ENCODE measurements at places on chromosomes 7 and 10.

- DNase-seq = no peak
Observed at GRCh38 chr10:44478876-44479705, 94.2 kb upstream of the CXCL12 start.

GRCh38 chr10:88243836-88244730, 339.0 kb downstream of the RNLS start:
- DNase-seq = no peak

- no peak for DNase-seq
Observed at GRCh38 chr7:153430931-153431330, 621.3 kb upstream of the DPP6 start.

- no peak for DNase-seq
Observed at GRCh38 chr7:4406288-4407058, 275.6 kb upstream of the FOXK1 start.

GRCh38 chr10:121627876-121628581, 29.8 kb upstream of the FGFR2 start:
- no peak for DNase-seq

DNA sequence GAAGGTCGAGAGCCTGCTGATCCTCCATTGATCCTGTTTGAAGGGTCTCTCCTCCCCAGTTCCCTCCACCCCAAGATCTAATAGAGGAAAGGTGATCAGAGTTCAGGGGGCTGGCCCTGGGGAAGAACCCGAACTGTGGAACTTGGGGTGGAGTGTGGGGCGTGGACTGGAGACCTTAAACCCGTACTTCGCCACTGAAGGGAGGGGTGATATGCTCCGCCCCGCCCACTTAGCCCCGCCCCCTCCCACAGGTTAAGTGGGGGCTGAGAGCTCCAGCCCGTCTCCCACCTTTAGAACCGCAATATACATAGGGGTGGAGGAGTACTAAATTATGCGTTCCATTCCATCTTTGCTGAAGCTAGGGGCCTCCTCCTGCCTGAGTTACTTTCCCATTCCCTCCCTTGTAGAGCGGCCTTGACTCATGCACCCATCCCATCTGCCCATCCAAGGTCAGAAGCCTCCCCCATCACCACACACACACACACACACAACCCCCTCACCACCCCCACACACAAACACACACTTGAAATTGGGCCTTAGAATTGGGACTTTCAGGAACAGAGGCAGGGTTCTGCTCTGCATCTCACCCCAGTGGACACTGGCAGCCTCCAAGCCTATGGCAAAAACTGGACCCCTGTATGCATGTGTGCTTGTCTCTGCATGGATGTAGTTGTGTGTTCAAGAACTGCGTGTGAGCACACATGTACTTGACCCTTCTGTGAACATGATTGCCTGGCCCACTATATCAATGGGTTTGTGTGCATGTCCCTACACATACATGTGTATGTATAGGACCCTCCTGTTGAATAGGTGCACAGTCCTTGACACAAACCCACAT, 991 bp downstream of the SEMA4G start:
- DNase-seq = no peak

DNA sequence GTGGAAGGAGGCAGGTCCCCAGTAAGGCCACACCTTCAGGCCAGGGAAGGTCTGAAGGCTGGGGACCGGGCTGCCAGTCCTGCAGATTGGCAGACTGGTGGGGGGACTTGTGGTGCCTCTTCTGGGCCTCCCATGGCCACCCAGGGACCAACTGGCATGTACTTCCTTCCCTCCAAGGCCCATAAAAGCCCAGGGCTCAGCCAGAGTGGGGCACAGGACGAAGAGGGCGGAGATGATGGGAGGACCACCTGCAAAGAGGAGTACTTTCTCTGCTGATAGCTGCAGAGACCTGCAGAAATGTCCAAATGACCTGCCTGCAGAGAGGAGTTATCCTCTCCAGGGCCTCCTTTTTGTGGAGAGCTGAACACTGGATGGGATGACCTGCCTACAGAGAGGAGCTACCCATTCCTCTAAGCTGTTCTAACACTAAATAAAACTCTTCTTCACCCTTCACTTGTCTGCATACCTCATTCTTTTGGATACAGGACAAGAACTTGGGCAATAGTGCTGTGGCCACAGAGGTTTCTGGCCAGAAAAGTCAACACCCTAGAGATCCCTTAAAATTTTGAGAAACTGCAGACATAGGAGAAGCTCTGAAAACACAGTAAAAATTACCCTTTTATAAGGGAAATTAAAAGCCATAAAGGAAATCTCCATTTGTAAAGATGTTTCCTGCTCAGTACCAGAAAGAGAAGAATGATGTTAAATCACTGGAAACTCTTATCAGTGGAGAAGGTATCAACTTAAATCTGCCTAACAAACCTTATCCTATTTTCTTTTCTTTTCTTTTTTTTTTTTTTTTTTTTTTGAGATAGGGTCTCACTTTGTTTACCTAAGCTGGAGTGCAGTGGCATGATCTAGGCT, 20.7 kb upstream of the PRF1 start:
- no peak for DNase-seq

DNA sequence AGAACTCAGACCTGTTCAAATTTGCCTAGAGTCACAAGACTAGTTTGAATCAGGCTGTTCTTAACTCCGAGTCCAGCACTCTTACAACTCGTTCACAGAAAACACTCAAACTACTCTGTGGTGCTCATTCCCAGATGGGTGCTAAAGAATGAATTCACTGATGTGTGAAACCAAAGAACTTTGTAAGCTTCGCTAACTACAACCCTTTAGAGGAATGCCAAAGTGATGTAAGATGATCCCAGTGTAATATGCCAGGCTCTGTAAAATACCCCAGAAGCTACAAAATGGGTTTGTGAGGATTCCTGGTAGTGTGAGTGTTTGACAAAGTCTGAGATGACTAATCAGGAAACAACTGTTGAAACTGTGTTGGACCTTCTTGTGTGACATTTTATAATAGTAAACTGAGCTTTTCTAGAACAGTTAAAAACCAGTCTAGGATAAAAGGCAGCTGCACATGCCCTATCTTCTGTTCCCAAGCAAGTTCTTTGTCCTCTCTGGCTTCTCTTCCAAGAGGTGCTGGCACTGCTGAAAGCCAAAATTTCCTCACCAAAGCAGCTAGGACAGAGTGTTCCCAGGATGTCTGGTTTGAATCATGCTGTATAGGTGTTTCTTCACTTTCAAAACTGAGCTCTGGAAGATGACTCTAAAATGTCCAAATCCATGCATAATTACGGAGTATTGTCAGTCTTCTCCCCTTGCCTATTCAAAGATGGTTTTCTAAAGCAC, 527.6 kb downstream of the SORCS1 start:
- DNase-seq = no peak

GRCh38 chr7:30826181-30826580, 55.0 kb downstream of the MINDY4 start:
- no peak for DNase-seq

DNA sequence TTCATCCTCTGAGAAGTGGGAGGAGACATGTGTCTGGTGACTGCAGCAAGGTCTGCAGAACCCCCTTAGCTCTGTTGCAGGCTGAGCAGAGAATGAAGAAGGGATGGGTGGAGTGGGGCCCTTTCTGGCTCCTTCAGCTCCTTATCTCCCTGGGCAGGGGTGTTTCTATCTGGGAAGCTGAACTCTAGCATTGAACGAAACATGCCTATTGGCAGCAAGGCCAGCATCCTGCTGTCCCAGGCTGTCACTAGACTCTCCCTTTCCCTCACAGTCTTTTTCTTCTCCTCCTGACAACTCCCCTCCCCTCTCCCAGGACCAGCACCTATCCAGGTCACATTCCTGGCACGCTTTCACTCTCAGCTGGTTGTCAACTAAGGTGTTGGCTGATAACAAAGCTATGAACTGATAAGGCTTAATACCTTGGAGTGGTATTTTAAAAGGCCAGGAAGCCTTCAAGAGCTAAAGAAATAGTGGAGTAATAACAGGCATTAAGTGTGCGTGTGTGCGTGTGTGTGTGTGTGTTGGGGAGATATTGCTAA, 128.8 kb upstream of the FZD8 start:
- DNase-seq = no peak

- DNase-seq = no peak
Observed at GRCh38 chr7:20316706-20317105, 14.0 kb upstream of the ITGB8 start.

GRCh38 chr10:126210051-126210651, 178.1 kb downstream of the ADAM12 start:
- no peak for DNase-seq

DNA sequence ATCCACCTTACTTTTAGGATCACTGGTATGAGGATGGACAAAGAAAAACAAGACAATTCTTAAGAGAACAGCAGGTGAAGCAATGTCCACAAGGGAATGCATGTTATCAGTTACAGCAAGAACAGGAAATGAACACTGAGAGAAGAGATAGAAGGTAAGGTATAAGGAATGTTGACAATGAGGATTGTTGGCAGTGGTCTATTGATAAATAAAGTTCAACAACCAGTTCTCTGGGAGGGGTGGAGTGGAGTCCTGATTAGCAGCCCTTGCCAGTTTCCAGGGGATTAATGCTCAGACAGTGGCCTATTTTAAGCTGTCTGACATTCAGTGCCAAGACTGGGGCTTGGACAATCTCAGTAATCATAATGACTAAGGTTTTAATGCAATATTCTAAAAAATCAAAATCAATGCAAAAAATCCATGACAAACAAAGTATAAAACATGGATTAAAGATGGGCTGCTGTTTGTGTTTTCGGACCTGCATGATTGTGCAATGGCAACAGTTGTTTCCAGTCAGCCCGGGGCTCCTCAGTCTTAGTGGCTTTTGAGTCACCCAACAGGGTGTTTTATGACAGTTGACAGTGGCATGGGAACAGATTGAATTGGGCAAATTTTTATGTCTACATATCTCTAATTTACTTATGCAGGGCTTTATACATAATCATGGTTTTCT, 13.8 kb upstream of the AKR1B1 start:
- no peak for DNase-seq

GRCh38 chr10:58820861-58821751, 308.4 kb downstream of the BICC1 start:
- DNase-seq = no peak

- no peak for DNase-seq
Observed at GRCh38 chr10:132306864-132307751, 642 bp downstream of the STK32C start.

- no peak for DNase-seq
Observed at GRCh38 chr10:84329196-84329611, 815 bp downstream of the CCSER2 start.

GRCh38 chr7:8114175-8114574, 145.6 kb downstream of the GLCCI1 start:
- no peak for DNase-seq

DNA sequence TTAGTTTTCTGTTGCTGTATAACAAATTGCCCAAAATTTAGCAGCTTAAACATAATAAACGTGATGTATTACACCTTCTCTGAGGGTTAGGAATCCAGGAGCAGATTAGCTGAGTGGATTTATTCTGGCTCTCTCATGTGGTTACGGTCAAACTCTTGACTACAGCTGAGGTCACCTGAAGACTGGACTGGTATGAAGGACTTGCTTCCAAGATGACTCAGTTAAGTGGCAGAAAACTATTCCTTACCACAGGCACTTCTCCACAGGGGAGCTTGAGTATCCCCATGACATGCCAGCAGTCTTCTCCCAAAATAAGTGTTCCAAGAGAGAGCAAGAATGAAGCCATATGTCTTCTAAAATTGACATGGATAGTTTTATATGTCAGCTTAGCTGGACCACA, 957.2 kb upstream of the GHITM start:
- DNase-seq = no peak

- no peak for DNase-seq
Observed at GRCh38 chr7:106317971-106318370, 33.2 kb upstream of the NAMPT start.

DNA sequence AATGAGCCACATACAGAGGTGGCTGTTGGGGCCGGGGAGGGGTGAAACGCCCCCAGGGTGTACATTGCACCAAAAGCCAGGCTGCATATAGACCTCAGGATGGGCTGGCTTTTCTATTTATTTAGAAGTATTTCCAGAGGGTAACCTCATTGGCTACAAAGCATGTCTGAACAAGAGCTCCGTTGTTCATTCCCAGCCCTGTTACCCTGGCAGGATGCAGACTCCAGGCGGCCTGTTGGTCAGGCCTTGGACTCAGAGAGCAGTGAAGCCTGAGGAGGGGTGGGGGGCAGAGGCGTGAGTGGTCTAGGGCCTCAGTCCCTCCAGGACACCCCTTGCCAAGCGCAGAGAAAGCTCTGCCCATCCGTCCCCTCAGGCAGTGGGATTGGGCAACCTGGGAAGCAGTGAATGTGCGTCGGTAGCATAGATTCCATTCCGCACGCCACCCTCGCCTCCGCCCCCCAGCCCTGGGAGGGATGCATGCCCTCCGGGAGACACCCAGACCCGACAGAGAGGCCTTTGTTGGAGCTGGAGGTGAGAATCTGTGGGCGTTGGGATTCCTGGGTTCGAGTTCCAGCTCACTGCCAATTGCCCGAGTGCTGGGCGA, 41.9 kb downstream of the TCF7L2 start:
- DNase-seq = no peak

DNA sequence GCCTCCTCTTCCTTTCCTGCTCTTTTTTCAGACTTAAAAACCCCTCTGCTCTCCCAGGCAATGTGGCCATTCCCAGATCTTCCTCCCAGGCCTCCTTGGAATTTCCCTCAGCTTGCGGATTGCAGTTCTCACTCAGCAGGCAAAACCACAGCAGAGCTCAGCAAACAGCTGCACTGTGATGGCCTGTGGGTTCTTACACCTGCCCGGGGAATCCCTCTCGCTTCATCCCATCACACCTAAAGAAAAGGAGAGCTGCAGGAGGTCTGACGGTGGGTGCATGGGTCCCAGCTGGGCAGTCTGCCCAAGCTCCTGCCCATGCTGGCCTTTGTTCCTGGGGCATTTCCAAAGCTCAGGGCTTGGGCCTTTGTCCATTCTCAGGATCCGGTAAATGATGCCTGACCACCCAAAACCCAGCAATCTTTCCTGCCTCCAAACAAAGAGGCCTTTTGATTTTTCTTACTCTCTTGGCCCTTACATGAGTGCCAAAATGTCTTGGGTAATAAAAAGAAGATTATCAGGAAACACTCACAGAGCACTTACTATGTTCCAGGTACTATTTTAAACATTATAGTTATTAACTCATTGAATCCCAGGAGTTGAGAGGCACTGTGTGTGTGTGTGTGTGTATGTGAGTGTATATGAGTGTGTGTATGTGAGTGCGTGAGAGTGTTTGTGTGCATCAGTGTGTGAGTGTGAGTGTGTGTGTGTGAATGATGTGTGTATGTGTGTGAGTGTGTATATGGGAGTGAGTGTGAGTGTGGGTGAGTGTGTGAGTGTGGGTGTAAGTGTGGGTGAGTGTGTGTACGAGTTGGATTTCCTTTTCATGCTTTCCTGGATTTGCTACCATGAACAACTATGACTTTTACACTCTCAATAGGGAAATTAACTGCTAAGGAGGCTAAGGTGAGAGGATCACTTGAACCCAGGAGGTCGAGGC, 64.5 kb upstream of the PODXL start:
- no peak for DNase-seq

GRCh38 chr7:33802600-33802999, 102.7 kb upstream of the BMPER start:
- DNase-seq = no peak

- DNase-seq = no peak
Observed at GRCh38 chr10:61964059-61964709, 62.7 kb downstream of the ARID5B start.

- no peak for DNase-seq
Observed at GRCh38 chr7:75937958-75938786, 23.2 kb downstream of the POR start.

Measured in CMK (cell line).